ENCODE measurements at places on chromosomes 11 and 22.

DNA sequence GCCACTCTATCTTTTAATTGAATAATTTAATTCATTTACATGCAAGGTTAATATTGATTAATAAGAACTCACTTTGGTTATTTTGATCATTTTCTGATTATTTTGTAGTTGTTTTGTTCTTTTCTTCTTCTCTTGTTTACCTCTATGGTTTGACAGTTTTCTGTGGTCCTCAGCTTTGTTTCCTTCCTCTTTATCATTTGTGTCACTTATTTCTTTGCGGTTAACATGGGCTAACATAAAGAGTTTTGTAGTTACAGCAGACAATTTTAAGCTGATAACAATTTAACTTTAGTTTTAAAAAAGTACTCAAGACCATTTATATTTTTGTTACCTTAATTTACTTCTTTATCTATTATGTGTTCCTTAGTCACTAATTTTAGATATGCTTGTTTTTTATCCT, 1032.8 kb upstream of the RAG2 start:
- no peak for DNase-seq

DNA sequence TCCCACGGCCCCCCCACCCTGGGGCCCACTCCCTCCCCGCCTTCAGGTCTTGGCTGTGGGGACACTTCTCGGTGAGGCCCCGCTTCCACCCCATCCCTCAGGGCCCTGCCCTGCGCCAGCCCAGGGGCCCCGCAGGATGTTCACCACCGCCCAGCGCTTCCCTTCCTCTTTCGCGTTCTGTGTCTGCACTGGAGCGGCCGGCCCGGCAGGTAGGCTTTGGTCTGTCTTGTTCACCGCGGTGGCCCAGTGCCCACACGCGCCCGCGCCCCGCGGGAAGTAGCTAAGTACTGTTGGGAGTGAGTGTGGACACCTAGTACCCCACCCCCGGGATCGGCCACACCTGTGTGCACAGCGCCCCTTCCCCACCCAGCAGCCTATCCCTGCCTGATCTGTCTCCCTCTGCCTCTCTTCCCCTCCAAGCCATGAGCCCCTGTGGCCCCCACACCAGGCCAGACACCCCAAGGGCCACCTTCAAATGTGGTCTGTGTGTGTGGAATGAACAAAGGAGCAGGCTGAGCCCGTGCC, 85.4 kb downstream of the WNT7B start:
- DNase-seq: no peak

DNA sequence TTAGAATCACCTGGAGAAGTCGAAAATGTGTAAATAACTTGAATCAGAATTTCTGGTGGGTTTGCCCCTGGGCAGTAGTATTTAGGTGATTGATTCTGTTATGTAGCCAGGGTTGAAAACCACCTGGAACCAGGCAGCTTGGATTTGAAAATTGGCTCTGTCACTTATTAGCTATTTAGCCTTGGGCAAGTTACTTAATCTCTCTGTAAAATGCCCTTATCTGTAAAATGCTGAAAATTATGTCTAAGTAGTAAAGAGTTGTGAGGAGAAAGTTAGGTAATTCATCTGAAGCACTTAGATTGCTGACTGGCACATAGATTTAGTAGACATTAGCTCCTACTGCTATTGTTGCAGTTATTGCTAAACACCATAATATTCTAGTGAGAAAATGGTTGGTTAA, 49.3 kb downstream of the PPME1 start:
- DNase-seq: no peak

GRCh38 chr22:42984814-42985530, 30.0 kb downstream of the PACSIN2 start:
- DNase-seq: no peak

DNA sequence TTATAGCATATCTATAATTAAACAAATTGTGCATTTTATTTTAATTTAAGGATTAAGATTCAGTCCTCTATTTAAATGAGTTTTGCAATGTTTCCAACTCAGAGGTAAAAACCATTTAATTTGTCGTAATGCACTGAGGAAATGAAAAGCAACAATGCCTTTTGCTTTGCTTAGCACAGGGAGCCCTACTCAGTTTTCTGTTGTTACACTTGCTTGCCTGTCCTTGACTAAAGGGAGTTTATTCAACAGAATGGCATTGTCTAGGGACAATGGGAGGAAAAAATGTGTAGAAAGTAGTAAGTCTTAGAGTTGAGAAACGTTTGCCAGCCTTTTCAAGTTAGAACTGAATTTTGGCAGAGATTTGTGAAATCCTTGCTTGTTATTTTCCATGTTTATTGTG, 734.2 kb upstream of the ANO3 start:
- DNase-seq: no peak
